Motor neuron (in vitro differentiated cells): ENCODE measurements at places on chromosomes 16 and 17. TPM values are rescaled to one million over a fixed set of nuclear protein-coding genes. Genes with fewer than 3 reads are reported as not detected.

Gene IL17C
- 0.17 and 0.36 TPM in 2 replicates for total RNA-seq

Gene HSF4
- total RNA-seq = 3.2 and 4.6 TPM in 2 replicates

Gene C16orf86
- 2.3 and 2.7 TPM in 2 replicates for total RNA-seq

Gene C17orf78
- 0.16 and 0.23 TPM in 2 replicates for total RNA-seq

Gene MYH2
- total RNA-seq = not detected in 2 replicates

Gene GHDC
- total RNA-seq = 7.1 and 7.5 TPM in 2 replicates

Gene PRDM7
- total RNA-seq = 0.09 and 0.21 TPM in 2 replicates

Gene CCDC200
- 4.0 and 7.7 TPM in 2 replicates for total RNA-seq

Gene ZG16
- total RNA-seq = 0.09 TPM in 1 of 2 replicates, not detected in the other

Gene KLHL10
- 0.27 and 0.38 TPM in 2 replicates for total RNA-seq

Gene COPRS
- 26.5 and 27.3 TPM in 2 replicates for total RNA-seq

Gene DNASE1
- total RNA-seq = 22.8 and 31.1 TPM in 2 replicates

Gene HOXB3
- total RNA-seq = 20.6 and 21.5 TPM in 2 replicates

Gene HOXB5
- total RNA-seq = 17.8 and 18.7 TPM in 2 replicates

Gene ICAM2
- 11.5 and 12.3 TPM in 2 replicates for total RNA-seq

Gene NXN
- total RNA-seq = 28.0 and 33.9 TPM in 2 replicates

Gene TMIGD1
- not detected in 2 replicates for total RNA-seq

Gene SLC25A11
- 44.6 and 47.7 TPM in 2 replicates for total RNA-seq

Gene ABCC3
- 21.6 and 22.5 TPM in 2 replicates for total RNA-seq

Gene ATP1B2
- total RNA-seq = 43.9 and 77.8 TPM in 2 replicates

Gene CEP20
- 22.9 and 25.4 TPM in 2 replicates for total RNA-seq

Gene BICDL2
- total RNA-seq = 0.11 and 0.31 TPM in 2 replicates

Gene CIBAR2
- 0.98 and 1.8 TPM in 2 replicates for total RNA-seq

Gene SLFN12
- 5.4 and 8.9 TPM in 2 replicates for total RNA-seq

Gene PRSS22
- not detected in 2 replicates for total RNA-seq

Gene RAB11FIP4
- 5.7 and 7.6 TPM in 2 replicates for total RNA-seq

Gene HIC1
- total RNA-seq = 9.3 and 14.8 TPM in 2 replicates

Gene KRT31
- not detected in 2 replicates for total RNA-seq

Gene KRTAP4-9
- total RNA-seq = not detected in 2 replicates

Gene CAVIN1
- 0.95 and 1.1 TPM in 2 replicates for total RNA-seq

Gene CUEDC1
- 9.2 and 9.6 TPM in 2 replicates for total RNA-seq

Gene HEATR9
- total RNA-seq = 0.13 TPM in 1 of 2 replicates, not detected in the other
